MCF 10A (cell line): ENCODE measurements at places on chromosomes 2 and 18.

DNA sequence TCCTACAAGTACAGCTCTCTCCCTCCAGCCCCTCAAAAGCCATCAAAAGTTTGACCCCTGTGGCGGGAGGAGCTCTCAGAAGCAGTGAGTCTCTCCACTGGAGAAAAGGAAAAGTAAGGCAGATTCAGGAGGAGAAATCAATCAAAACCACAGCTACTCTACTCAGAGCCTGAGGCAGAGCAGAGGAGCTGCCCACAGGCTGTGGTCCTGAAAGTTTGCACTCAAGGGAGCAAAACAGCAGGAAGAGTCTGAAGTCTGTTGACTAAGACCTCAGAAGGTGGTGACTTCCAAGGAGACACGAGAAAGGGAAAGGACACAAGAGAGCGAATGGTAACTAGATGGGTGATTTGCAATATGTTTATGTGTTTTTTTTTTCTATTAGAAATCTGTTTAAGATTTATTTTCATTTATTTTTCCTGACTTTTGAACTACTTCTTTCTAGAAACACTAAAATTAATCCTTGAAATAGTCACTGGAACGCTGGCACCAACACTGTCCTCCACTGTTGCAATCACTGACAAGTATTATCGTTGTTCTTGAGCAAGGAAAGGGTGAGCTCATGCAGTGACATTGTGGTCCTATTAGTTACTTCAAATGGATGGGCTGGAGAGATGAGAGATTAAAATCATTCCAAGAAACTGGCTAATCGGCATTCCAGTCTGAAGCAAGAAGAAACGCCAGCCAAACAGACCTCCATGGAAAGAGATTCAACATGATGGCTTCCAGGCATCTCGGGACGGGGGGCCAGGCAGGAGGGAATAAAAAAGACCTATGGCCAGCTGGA is 35.8 kb downstream of the PID1 start:
- DNase-seq, result peak; percentile 15

DNA sequence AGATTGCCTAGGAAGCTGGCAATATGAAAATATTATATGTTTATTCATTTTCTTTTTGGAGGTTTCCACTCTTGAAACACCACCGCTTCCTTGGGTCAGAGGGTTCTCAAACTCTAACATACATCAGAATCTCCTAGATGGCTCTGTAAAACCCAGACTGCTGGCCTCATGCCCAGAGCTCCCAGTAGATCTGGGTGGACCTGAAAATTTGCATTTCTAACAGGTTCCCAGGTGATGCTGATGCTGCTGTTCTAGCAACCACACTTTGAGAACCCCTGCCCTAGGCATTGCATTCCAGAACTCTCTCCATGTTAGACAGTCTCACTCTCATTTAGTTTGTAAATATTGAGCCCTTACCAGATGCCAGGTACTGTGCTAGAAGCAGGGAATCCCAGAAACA is 139.4 kb downstream of the FAM210A start:
- no peak for DNase-seq

DNA sequence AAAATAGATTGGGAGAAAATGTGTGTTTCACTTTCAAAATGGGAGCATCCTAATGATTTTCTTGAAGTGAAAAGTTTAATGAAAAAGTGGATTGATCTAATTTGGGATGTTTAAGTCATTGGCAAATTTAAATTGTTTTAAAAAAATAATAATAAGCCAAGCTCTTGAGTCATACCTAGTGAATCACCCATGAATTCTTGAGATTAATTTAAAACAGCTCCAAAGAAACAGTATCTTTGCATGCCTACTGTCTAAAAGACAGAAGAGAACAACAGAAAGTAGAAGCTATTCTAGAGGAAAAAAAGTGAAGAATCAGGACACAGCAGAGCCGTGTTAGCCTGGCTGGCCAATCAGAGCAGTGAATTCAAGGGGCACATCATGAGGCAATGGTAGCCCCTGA is 7.7 kb downstream of the ACVR1C start:
- no peak for DNase-seq

GRCh38 chr18:53991805-53992204 is 232.7 kb downstream of the MBD2 start:
- peak; percentile 10 for DNase-seq

DNA sequence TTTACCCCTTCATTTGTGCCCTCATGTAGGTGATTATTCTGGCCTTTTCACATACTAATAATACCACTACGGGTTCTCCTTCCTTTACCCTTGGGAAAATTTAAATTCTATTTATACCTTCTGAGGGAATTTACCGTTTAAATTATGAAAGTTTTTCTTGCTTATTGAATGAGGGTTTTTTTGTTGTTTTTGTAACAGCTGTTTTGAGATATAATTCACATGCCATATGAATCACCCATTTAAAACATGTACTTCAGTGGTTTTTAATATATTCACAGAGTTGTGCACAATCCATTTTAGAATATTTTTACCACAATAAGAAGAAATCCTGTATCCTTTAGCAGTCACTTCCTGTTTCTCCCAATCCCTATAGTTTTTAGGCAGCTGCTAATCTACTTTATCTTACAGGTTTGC is 54.7 kb downstream of the EML4 start:
- DNase-seq, result no peak

GRCh38 chr2:172434821-172435605 is 7.6 kb downstream of the ITGA6 start:
- no peak for DNase-seq

- DNase-seq, result no peak
Measured at GRCh38 chr18:13511961-13512577, 214.3 kb downstream of the FAM210A start.

- peak; percentile 25 for DNase-seq
Measured at GRCh38 chr18:55243857-55244256, 284.6 kb upstream of the CCDC68 start.

DNA sequence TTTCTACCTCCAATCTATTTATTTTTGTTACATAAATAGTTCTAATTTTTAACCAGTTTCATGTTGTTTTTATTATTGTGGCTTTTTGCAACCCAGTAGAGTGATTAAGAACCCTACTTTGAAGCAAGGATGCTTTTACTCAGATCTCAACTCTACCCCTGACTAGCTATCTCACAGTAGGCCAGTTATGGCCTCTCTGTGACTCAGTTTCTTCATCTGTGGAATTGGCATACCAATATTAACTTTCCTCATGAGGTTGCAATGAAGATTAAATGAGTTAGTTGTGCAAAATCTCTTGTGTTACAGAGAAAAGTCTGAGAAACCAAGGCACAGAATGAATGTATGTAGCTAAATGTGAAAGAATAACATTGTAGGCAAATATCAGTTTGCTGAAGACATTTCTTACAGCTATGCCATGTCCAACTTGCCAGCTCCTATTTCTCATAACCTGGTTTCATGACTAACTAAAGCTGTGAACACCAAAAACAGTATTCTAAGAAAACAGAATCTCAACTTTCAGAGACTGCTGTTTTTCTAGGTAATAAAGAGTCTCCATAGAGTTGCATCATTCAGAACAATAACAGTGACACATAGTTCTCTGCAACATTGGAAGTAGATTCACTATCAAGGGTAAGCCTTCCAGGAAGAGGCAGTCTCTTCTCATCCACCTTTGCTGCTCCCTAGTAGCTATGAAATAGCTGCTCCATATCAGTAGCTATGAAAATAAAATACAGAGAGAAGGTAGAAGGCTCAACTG is 33.2 kb upstream of the CYTIP start:
- peak; percentile 38 for DNase-seq

- DNase-seq, result no peak
Measured at GRCh38 chr18:46899274-46899948, 17.9 kb downstream of the PIAS2 start.

- no peak for DNase-seq
Measured at GRCh38 chr2:46771309-46771708, 144.3 kb downstream of the MCFD2 start.

GRCh38 chr2:47799031-47799609 is 16.2 kb downstream of the MSH6 start:
- no peak for DNase-seq

DNA sequence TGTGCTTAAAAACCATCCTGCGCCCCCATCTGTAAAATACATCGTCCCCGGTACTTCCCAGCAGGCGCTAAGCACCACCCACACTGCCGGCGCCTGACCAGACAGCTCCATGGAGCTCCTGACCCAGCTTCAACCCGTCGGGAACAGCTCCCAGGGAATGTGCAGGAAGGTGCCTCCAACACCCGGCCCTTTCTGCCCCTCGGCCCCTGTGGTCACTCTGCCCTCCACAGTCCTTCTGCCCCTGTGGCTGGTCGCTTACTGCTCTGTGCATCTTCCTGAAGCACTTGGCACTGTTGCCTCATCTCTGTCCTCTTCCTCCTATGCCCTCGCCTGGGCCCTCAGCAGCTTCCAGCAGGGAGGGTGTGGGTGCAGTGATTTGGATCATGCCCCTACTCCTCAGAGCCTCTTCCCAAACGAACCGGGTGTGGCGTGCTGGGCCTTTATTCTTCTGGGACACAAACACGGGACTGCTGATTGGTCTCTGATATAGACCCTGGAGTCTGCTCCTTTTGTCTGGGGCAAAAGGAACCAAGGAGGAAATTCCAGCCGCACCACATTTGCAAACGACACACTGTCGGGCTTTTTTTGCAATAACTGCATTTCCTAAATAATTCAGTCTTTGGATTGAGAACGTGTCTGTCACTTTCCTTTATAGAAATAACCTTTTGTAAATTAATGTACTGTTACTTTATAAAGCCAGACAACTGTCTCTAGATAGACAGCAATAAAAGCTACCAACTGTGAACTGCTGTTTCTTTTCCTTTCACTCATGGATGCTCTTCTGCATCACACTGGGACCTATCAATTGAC is 65.9 kb downstream of the ADI1 start:
- DNase-seq, result no peak

DNA sequence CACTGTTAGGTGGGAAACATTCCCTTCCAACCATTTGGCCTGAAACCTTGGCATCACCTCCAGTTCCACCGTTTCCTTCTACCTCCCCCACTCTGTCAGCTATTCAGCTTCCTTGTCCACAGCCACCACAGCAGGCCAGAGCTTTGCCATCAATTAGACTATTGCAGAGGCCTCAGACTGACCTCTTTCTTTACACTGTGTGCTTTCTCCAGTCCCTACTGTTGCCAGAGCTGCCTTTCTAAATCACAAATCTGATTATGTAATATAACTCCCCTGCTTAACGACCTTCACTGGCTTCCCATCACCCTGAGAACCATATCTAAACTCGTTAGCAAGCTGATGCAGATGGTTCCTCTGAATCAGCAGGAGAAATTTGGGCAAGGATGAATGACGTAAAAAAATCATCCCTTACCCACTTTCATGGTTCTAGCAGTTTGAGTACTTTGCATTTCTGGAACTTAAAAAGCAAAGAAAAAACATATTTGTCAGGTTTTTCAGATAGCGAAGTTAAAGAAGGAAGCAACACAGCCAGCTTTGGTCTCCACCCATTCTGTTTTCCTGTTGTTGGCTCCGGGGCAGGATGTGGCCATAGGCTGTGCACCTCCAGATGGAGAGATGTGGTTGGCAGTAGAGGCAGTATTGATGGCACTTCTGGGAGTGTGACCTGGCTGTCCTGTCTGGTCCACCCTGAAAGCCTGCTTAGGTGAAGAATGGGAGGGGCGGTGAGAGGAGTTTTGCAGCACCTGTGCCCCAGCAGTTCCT is 422.1 kb downstream of the PARD3B start:
- DNase-seq, result no peak

DNA sequence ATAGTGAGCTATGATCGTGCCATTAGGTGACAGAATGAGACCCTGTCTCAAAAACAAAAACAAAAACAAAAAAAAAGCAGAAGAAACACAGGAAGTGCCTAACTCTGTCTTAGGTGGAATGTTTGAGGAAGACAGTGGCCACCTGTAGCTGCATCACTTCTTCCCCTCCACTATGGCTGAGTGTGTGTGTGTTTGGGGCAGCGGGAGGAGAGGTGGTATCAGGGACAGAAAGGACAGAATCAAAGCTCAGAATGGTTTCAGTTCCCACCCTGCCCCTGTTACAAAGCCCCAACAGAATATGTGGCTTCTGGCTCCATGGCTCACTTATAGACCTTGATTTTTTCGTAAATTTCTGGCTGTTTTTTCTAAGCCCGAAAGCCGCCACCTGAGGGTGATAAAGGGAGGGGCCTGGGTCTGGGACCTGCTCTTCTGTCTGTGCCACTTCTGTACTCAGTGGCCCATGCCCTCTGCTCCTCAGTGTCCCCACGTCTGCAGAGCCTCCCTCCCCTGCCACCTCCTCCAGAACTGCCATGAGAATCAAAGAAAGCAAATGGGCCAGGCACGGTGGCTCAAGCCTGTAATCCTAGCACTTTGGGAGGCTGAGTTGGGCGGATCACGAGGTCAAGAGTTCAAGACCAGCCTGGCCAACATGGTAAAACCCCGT is 27.4 kb downstream of the SERTAD2 start:
- no peak for DNase-seq

- DNase-seq, result no peak
Measured at GRCh38 chr2:16635791-16636699, 29.6 kb downstream of the CYRIA start.

DNA sequence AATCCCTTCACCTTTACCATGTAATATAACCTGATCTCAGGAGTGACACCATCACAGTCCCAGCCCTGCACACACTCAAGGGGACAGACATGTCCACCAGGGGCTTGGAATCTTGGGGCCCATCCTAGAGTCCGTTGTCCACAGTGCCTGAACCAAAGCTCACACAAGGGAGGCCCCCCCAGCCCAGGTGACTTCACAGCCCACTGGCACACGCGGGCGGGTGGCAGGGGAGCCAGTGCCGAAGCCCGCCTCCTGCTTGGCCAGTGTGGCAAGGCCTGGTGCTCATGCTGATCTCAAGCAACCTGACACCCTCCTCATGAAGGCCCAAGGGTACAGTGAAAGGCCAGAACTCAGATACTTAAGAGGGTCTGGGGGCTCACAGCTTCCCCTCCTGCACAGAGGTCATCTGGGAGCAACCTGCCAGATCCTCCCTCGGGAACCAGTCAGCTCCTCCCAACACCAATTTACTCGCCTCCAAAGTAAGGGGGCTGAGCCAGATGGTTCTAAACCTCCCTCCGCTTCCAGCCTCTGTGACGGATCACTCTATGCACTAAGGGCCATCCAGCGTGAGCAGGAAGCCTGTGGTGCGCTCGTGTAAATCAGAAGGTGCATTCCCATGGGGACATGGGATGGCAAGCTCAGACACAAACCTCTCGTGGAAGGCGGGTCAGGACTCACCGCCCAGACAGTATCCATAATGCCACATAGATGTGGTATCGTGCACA is 3.2 kb upstream of the RAB17 start:
- no peak for DNase-seq

- no peak for DNase-seq
Measured at GRCh38 chr2:170408461-170409163, 230.7 kb downstream of the MYO3B start.

- DNase-seq, result peak; percentile 78
Measured at GRCh38 chr2:201127570-201127969, 11.6 kb downstream of the CFLAR start.

- no peak for DNase-seq
Measured at GRCh38 chr2:116435648-116436047, 1378.8 kb upstream of the DDX18 start.

GRCh38 chr2:135086222-135086621 is 34.1 kb downstream of the RAB3GAP1 start:
- DNase-seq, result no peak

DNA sequence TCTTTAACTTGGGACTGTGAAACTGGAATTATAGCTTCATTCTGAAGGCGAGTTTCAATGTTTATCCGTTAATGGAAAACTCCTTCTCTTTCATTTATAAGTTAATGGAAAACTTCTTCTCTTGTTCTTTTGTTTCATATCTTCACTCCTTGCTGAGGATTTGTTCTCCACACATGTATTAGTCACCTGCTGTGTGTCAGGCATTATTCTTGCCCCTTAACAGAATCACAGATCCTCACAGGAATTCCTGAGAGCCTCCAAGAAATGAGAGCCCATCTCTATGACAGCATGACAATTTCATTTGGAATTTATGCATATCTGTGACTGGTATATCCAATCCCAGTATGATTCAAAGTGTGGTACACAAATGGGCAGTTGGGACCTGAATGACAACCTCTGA is 545.8 kb downstream of the BCL11A start:
- no peak for DNase-seq
